ENCODE measurements at places on chromosomes 12 and 14.
A peak's percentile ranks its signal among the peaks of the same experiment; 100 is the strongest.

GRCh38 chr12:104749545-104749944 lies 208.5 kb downstream of the SLC41A2 start:
- DNase-seq: no peak

DNA sequence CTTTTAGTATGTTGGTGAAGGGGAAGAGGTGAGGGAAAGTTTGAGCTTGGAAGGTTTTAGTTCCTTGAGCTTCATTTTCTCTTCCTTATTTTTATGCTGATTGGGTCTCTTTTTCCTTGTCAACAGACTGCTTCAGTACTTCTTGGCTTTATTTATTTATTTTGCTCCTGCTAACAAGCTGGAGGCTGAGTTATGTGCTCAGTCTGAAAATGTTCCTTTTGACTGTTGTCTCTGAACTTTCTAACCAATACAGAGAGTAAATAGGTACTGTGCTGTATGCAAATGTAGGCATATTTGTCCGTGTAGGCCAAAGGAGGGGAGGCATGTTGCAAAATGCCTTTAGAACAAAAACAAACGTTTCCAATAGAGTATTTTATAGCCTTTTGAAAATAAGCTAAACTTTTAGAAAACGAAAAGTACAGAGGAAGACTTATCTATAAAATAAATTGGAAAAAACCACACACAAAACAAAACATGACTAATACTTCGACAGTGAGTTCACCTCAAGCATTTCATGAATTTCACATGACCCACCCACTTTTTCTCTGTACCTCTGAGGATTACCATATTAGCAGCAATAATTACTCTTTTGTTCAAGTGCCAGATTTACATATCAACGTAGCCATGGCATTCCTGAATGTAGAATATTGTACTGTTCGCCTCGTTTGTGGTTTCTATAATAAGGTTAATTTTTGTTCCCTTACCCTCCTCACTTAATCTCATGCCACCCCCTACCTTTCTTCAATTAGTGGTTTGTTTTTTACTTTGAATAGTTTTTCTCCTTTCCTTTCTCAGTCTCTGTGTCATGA lies 4.7 kb upstream of the CREBL2 start:
- DNase-seq: peak; percentile 89

GRCh38 chr12:61860451-61860850 lies 399.8 kb upstream of the USP15 start:
- peak; percentile 2 for DNase-seq

GRCh38 chr12:21631367-21631766 lies 26.3 kb downstream of the LDHB start:
- DNase-seq: no peak

DNA sequence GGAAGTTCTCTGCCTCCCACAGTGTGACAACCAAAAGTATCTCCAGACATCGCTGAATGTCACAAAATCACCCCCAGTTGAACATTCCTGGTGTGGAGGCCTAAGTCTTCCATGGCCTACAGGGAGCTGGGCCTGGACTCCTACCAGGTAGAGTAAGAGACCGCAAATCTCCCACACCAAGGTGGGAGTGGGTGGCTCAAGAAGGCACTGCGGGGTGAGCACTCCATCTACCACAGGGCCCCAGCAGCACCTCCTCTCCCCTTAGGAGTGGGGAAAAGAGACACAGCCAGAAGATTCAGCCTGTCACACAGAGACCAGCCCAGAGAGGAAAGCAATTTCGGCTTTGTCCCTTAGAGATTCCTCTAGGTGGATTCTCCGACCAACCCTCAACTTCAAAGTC lies 25.5 kb downstream of the LRTM2 start:
- DNase-seq: no peak

DNA sequence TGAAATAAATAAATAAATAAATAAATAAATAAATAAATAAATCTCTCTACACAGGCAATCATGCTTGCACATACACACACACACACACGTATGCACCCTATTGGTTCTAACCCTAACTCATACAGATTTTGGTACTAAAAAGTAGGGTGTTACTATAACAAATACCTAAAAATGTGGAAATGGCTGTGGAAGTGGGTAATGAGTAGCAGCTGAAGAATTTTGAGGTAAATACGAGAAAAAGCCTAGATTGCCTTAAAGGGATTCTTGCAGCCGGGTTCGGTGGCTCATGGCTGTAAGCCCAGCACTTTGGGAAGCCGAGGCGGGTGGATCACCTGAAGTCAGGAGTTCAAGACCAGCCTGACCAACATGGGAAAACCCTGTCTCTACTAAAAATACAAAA lies 15.7 kb upstream of the SLC2A3 start:
- no peak for DNase-seq

DNA sequence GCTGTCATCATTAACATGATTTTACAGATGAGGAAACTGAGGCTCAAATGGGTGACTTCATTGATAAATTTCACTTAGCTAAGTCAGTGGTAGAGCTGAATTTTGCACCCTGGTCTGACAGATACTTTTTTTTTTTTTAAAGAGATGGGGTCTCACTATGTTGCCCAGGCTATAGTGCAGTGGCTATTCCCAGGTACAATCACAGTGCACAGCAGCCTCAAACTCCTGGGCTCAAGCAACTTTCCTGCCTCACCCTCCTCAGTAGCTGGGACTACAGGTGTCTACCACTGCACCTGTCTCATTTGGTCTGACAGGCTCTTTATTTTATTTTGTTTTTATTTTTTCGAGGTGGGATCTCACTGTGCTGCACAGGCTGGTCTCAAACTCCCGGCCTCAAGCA lies 24.2 kb upstream of the CORO1C start:
- DNase-seq: no peak

- no peak for DNase-seq
Observed at GRCh38 chr12:116370886-116371580, 93.5 kb upstream of the MED13L start.

DNA sequence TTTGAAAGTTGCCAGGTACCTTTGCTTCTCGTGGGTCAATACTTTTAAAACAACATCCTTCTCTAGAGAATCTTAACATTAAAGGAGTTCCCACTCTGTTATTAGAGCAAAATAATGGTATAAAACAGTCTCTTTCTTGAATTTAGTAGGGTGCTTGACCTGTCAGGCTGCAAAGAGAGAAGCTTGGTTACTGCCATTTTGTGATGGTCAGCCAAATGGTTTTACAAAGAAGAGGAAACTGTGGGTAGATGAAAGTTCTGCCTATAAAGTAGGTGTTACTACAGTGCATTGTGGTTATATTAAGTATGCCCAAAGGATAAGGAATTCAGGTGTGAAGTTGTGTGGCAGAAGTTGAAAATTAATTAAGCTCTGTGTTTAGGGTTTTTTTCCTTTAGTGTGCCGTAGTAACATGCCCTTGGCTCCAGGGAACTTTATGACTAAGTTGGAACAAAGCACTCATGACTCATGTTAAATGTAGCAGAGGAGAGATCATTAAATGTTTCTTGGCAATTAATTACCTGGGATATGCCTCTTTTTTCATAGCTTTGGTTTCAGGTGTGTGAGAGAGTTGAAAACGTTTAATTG lies 354.0 kb upstream of the KITLG start:
- peak; percentile 82 for DNase-seq

- DNase-seq: peak; percentile 67
Observed at GRCh38 chr14:63857466-63858030, 4.7 kb downstream of the SYNE2 start.

DNA sequence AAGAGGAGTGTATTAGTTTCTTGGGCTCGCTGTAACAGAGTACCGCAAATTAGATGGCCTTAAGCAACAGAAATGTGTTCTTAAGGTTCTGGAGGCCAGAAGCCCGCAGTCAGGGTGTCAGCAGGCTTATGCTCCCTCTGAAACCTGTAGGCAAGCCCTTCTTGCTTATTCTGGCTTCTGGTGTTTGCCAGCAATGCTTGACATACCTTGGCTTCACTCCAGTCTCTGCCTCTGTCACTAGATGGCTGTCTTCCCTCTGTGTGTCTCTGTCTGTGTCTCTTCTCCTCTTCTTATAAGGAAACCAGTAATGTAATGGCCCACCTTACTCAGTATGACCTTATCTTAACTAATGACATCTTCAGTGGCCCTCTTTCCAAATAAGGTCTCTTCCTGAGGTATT lies 85.1 kb downstream of the DERA start:
- no peak for DNase-seq

DNA sequence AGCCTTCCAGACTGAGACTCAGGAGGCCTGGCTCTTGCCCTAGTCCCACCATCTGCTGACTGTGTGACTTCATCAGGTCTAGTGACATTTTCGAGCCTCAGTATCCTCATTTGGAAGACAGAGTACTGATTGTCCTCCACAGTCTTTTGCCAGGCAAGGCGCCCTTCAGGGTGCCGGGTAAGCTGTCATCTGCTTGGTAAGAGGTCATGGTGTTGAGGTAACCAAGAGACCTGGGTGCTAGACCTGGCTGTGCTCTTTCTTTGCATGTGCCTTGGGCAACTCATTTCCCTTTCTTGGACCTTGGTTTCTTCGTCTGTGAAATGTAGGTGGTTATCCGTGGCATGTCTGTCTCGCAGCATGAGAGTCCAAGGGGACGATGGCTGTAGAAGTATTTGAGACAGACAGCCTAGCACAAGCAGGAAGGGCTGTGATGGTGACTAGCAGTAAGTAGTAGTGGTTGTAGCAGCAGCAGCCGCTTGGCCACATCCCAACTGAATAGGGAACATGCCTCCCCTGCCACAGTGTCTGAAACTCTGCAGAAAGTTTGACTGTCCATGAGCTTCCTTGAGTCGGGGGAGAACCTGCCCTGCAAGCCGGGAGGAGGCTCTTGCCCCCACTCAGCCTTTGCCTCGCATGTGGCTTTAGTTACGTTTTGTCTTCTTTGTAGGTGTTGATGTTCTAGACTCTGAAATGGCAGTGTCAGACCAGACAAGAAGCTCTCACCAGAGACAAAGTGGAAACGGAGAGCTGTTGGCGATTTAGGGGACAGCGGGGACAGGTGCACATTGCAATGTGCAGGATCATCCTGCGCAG lies 40.3 kb downstream of the EVL start:
- no peak for DNase-seq

DNA sequence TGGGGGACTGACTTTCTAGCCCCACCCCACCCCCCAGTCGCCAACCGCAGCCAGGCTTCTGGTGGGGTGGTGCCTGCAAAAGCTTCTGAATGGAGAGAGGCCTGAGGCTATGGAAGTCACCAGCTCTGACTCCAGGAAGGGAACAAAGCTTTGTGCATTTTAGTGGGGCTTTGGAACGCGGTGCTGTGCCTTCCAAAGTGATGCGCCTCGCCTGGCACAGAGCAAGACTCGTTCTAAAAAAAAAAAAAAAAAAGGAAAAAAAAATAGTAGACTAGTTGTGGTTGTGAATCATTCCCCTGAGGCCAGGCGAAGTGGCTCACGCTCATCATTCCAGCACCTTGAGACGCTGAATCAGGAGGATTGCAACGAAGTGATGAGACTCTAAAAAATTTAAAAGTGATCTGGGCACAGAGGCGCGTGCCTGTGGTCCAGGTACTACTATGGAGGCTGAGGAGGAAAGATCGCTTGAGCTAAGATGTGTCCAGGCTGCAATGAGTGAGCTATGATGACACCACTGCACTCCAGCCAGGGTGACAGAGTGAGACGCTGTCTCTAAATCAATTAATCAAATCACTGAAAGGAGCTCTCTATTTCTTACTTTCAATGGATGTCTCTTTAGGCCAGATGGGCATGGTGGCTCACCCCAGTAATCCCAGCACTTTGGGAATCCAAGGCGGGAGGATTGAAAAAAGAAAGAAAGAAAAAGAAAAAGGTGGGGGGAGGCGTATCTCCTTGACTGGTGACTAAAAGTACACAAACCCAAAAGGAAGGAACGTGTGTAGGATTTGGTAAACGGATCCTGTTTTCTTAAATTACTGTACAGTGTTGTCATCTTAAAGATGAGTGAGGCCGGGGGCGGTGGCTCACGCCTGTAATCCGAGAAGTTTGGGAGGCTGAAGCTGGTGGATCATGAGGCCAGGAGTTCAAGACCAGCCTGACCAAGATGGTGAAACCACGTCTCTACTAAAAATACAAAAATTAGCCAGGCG lies 259.6 kb upstream of the ALG10B start:
- peak; percentile 23 for DNase-seq

DNA sequence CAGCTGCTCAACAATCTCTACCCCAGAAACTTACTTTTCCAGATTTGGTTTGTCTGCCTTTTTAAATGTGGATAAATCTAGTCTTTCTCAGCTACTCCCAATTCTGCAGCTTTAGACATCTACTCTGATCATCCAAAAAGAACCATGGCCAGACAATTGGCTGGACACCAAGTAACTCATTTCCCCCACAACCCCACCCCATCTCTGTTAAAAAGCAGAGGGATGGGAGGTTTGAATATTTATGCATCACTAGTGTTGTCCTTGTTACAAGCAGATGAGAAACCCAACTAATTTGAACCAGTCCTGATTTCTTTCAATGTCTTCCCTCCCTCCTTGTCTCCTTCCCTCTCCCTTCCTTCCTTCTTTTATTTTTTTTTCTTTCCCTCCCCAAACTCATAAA lies 391.9 kb downstream of the GALC start:
- DNase-seq: no peak

DNA sequence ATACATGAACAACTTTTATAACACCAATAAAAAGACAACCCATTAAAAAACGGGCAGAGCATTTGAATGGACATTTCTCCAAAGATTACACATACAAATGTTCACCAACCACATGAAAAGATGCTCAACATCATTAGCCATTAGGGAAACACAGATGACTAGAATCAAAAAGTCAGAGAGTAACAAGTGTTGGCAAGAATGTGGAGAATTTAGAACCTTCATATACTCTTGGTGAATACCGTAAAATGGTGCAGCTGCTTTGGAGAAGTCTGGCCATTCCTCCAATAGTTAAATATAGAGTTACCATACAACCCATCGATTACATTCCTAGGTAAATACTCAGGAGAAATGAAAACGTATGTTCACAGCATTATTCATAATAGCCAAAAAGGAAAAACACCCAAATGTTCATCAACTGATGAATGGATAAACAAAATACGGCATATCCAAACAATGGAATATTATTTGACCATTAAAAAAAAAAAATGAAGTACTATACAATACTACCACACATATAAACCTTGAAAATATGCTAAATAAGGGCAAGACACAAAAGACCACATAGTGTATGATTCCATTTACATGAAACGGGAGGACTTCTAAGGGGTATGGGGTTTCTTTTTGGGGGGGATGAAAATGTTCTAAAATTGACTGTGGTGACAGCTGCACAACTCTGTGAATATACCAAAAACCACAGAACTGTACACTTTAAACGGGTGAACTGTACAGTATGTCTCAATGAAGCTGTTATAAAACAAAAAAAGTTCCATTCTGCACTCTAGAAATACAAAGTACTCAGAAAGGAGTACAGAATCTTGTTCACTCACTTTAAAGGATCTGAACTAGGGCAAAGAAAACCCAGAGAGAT lies 3.2 kb downstream of the CORO1C start:
- DNase-seq: no peak

Data from foreskin keratinocyte (primary cell).